Renal cortical epithelial cell (primary cell): ENCODE measurements at places on chromosomes 2 and 18.

GRCh38 chr2:179071810-179072355 is 21.9 kb upstream of the CCDC141 start:
- DNase-seq: no peak

DNA sequence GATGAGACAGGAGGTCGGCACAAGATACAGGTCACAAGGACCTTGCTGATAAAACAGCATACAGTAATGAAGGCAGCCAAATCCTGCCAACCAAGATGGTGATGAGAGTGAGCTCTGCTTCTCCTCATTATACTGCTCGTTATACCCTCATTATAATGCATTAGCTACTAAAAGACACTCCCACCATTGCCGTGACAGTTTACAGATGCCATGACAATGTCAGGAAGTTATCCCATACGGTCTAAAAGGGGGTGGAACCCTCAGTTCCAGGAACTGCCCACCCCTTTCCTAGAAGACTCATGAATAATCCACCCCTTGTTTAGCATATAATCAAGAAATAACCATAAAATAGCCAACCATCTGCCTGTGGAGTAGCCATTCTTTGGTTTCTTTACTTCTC is 224.2 kb downstream of the RBM43 start:
- no peak for DNase-seq

GRCh38 chr2:45643543-45644542 is 7.6 kb upstream of the PRKCE start:
- peak; percentile 4 for DNase-seq

GRCh38 chr2:176685908-176686307 is 416.7 kb downstream of the MTX2 start:
- peak; percentile 9 for DNase-seq

GRCh38 chr2:63434024-63435001 is 154.0 kb downstream of the WDPCP start:
- no peak for DNase-seq

DNA sequence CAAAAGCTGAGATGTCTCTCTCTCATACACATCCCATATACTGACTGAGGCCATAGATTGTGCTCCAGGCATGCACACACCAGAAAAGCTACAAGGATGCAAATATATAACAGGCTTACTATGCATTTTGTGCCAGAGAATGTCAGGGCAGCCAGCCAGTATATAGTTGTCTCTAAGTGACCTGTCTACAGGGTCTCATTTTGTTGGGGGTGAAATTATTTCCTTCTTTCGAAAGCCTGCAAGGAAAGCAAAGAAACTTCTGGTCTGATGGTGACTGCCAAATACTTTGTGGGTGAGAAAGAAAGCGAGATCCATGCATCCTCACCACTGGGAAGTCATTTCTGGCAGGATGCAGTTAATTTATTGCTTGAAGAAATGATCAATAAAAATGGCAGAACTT is 70.2 kb downstream of the CDCA7 start:
- no peak for DNase-seq

GRCh38 chr18:75531212-75531850 is 103.8 kb upstream of the SMIM21 start:
- peak; percentile 0 for DNase-seq

DNA sequence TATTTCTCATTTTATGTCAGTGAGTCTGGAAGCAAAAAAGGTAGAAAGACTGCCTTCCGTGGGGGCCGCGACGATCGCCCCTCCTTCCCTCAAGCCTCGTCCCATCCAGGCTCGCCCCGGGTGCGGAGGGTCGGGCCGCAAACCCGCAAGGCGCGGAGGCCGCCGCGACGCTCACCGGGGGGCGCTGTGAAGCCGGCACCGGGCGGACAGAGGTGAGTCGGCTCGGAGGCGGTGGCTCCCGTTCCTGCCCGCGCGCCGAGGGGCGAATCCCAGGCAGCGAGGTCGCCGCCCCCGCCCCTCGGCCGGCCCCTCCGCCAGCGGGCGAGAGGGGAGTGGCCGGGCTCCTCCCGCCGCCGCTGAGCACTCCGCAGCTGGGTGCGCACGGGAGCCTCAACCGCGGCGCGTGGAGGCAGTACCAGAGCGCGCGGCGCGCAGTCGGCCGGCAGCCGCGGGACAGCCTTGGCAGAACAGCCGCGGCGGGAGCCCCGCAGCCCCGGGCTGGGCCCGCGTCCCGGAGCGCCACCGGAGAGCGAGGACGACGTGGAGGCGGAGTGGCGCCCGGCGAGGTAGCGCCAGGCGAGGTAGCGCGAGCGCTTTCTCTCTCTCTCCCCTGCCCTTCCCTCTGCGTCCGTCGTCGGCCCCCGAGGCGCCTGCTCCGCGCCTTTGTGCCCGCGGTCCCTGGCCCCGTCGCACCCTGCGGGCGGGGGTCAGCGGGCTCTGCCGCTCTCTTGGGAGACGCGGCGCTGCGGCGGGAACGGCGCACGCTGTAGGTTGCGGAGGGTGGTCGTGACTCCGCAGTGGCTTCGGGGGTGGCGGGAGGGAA is at the start of gene MYO1B:
Gene MYO1B (plus strand): TSS at position 359 of the 823 bp plus-strand sequence. CDS start 31,492 bp downstream, outside the sequence.
- peak; percentile 34 for DNase-seq

DNA sequence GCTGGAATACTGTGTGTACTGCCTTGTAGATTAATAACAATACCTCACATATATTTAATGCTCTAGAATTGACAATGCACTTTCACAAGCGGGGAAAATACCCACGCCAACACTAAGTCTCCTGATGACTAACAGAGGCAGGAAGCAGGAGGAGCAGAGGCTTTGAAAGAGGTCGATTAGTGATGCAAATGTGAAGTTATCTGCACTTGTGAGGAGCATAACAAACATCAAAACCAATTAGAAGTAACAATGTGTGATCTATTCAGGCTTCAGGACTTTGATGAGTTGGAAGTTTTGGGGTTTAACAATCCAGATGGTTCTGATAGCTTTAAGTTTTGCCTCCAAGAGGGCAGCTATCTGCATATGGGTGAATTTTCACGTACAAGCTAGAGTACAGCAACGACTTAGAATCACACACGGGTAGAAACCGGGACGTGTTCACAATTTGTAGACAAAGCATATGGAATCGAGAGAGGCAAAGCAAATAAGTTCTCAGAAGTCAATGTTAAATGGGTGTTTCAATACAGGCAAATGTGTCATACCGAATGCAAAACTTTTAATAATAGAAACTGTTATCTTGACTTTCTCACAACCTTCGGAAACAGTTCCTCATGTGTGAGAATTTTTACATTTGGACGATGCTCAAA is 114.5 kb downstream of the METTL8 start:
- peak; percentile 25 for DNase-seq

GRCh38 chr18:49524349-49524748 is 37.3 kb upstream of the C18orf32 start:
- no peak for DNase-seq

GRCh38 chr2:174997110-174997509 is 8.1 kb downstream of the CHN1 start:
- no peak for DNase-seq

- peak; percentile 18 for DNase-seq
Observed at GRCh38 chr2:159797543-159798375, at the start of gene CD302. Gene CD302 (minus strand): TSS chr2:159798208. CDS start chr2:159798198, 10 bp downstream.

- peak; percentile 21 for DNase-seq
Observed at GRCh38 chr2:224162122-224162521, 123.0 kb upstream of the SERPINE2 start.

GRCh38 chr2:164913640-164914350 is 41.5 kb downstream of the SLC38A11 start:
- peak; percentile 70 for DNase-seq

DNA sequence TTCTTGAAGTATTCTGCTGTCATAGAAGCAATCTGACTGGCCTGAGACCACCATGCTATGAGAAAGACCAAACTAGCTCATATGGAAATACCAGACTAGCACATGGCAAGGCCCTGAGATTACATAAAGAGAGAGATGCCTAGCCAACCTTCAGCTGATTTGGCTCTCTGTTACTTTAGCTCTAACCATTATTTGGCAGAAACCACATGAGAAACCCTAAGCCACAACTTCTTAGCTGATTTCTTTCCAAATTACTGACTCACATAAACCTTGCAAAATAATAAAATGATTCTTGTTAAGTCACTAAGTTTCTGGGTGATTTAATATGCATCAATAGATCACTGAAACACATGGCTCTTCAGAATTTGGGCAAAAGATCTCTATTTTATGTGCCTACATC is 295.0 kb upstream of the ZNF521 start:
- peak; percentile 70 for DNase-seq

GRCh38 chr2:197152451-197153228 is 157.9 kb downstream of the ANKRD44 start:
- DNase-seq: no peak

DNA sequence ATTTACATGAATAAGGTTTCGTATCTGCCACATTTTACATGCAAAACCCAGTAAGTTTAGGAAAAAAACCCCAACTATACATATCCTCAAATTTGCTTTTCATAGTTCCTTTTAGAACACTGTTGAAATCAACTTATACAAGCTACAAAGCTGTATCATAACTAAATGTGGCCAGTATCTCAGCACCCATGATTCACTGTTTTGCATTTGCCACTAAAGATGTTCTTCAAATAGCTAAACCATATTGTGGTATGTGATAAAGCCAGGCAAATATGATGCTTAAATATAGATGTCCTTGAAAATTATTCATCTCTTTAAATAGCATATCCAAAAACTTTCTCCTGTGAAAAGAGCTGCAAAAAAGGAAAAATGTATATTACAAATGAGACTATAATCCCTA is 29.9 kb downstream of the ROCK2 start:
- DNase-seq: no peak

DNA sequence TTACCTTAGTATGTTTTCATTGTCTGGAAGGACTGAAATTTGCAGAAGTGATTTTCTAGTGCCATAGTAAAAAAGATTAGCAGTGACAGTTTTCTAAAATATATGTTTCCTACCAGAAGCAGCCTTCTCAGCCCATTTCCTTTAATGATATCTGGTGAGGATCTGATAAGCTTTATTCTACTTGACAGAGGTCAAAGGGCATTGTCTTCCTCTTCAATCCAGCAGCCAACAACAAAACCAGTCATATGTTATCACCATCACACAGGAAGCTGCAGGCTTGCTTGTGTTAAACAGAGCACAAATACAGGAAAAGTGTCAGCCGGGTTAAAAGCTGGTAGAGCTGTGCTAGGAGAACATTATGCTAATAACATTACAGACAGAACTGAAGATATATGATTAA is 35.6 kb upstream of the ZSWIM2 start:
- DNase-seq: no peak

GRCh38 chr2:119433636-119434327 is 2.1 kb downstream of the TMEM37 start:
- no peak for DNase-seq

- DNase-seq: no peak
Observed at GRCh38 chr2:68250196-68250595, 2.1 kb downstream of the PPP3R1 start.
